ENCODE measurements at places on chromosomes 5 and 9.
A peak's percentile ranks its signal among the peaks of the same experiment; 100 is the strongest.

GRCh38 chr9:111645806-111646205 is 14.7 kb downstream of the DNAJC25 start:
- DNase-seq = no peak

GRCh38 chr9:129331772-129332500 is 153.9 kb upstream of the IER5L start:
- no peak for DNase-seq

GRCh38 chr5:102450313-102450990 is 48.3 kb downstream of the SLCO6A1 start:
- DNase-seq = no peak

DNA sequence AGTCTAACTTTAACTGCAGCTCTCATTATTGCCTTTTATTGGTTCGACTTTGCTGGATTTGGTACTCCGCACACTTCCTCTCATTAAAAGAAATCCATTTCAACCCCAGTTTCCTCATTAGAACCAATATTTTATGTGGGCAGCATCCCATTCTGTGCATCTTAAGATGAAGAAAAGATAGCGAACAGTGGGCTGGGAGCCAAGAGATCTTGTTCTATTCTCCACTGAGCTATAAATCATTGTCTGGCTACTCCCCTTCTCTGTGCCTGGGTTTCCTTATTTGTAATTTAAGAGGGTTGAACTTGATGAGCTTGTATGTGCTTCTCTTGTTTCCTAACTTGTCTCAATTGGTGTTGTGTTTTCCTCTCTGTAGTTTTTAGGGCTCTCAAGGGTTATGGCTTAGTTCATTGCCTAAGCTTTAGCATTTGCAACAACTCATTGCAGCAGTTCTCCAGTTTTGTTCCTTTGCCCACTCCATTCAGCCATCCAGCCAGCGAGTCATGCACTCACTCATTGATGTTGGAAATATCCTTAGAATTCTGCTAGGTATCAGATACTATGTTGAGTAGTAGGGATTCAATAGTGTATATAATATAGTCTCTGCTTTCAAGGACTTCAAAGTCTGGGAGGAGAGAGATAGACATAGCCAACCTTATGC is 273.3 kb upstream of the TNC start:
- no peak for DNase-seq

GRCh38 chr5:36367524-36367923 is 65.8 kb upstream of the RANBP3L start:
- no peak for DNase-seq

DNA sequence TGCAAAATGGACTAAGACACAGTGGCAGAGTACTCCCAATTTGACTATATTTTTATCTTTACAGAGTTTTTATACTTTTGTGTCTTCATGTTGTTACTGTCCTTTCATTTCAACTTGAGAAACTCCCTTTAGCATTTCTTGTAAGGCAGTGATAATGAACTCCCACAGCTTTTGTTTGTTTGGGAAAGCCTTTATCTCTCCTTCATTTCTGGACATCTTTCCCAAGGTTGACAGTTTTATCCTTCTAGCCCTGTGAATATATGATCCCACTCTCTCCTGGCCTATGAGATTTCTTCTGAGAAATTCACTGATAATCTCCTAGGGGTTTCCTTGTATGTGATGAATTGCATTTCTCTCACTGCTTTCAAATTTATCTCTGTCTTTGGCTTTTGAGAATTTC is 9.2 kb upstream of the SARDH start:
- DNase-seq = no peak

DNA sequence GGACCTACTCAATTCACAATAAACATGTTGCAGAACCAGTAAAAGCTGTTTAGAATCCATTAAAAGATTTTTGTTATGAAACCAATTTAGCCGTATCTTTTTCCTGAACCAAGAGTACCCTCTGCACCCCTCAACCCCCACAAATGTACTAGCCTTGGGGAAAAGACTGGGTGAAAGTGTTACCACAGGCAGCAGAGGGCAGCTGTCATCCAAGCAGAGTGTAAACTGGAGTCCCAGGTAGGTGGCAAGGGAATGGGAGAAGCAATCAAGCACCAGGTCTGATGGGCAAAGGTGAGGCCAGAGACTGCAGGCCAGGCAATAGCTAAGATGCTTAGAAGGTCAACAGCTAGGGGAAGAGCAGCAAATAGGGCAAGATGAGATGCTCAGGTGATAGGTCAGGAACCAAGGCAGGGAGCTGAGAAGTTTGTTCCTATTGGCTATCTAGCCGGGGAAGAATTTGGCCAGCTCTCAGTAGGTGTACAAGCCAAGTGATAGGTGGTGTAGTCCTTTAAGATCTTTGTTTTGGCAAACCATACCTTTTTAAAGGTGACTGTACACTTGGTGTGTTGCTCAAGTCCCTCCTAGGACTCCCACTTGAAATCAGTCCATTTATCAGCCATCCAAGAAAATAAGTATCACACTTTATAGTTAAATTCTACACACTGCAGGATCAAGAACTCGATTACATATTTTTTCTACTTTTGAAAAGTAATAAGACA is 77.8 kb upstream of the CCDC112 start:
- no peak for DNase-seq

DNA sequence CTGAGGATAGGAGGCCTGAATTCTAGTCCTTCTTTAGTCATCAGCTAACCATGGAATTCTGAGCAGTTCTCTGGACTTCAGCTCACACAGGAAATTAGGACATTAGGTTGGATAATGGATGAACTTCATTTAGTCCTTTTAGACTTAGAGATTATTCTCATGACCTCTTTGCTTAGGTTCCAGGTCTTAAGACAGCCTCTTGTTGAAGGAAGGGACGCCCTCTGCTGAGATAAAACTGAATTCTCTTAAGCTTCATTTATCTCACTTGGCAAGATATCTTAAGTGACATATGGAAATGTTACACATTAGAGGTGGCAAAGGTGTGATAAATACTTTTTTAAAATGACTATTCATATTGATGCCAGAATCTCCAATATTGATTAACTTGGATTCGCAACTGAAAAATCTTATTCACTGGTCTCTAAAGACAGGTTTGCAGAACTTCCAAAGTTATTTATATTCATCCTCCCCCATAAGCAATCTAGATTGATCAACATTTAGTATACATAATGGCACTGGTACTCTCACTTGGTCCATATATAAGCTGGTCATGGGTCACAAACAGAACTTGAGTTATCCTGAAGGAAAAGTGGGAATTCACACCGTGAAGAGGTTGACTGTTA is 16.9 kb upstream of the ZNF366 start:
- peak; percentile 75 for DNase-seq

Measured in A172 (cell line).